Fibroblast of the aortic adventitia (primary cell): ENCODE measurements at places on chromosomes 2 and 18. TPM values are rescaled to one million over a fixed set of nuclear protein-coding genes. Genes with fewer than 3 reads are reported as not detected.

PRKRA gene
- 34.2 and 55.8 TPM in 2 replicates for total RNA-seq

CRACDL gene
- total RNA-seq, result not detected in 2 replicates

ELOA2 gene
- total RNA-seq, result not detected in 2 replicates

SLC5A7 gene
- total RNA-seq, result not detected in 2 replicates

NEUROD1 gene
- total RNA-seq, result not detected in 2 replicates

ALPP gene
- total RNA-seq, result not detected in 2 replicates

MEP1B gene
- total RNA-seq, result not detected in 2 replicates

TTN gene
- 0.16 and 5.5 TPM in 2 replicates for total RNA-seq

RGPD4 gene
- 0.16 TPM in 1 of 2 replicates, not detected in the other for total RNA-seq

TRIM43 gene
- total RNA-seq, result not detected in 2 replicates

ATL2 gene
- total RNA-seq, result 44.2 and 125 TPM in 2 replicates

LYG2 gene
- total RNA-seq, result not detected in 2 replicates

MYOM1 gene
- 0.90 and 7.5 TPM in 2 replicates for total RNA-seq

MTX2 gene
- total RNA-seq, result 14.1 and 18.3 TPM in 2 replicates
